Hippocampal formation (tissue), 2 donors: ENCODE measurements at places on chromosomes 3 and 15.

GRCh38 chr15:85414037-85414436 is 33.6 kb downstream of the AKAP13 start:
- DNase-seq: no peak

- DNase-seq: no peak
Measured at GRCh38 chr3:86562090-86562489, 428.9 kb downstream of the VGLL3 start.

DNA sequence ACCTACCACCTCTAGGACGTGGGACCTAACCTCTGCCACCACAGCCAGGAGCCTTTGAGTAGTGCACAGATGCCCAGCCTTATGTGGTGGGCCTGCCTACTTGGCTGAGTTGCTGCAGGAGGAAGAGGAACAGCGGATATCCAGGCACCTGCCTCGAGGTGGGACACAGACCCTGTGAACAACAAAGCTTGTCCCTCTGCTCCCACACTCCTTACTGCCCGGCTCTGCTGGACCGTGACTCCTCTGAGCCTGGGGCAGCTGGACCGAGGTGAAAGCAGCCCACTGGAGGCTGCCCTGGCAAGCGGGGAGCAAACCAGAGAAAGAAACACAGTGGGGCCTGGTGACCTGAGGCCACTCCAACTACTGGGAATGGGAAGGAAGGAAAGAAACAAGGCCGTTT is 97.8 kb downstream of the SEC22A start:
- DNase-seq: no peak

DNA sequence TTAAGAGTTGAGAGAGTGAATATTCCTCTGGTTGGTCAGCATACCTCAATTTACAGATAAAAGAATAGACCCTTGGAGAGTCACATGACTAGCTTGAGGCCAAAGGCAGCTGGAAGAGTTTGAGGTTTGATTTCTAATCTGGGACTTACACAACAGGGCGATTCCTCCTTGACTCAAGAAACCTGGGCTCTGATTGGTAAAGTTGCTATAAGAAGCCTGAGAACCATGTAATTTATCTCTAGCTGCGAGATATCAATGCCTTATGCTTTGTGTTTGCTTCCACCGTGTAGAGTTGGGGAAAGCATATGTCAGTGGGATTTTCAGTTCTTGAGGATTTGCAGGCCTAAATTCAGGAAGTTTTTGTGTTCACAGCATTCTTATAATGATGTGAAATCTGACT is 206.0 kb downstream of the KLHL25 start:
- no peak for DNase-seq

DNA sequence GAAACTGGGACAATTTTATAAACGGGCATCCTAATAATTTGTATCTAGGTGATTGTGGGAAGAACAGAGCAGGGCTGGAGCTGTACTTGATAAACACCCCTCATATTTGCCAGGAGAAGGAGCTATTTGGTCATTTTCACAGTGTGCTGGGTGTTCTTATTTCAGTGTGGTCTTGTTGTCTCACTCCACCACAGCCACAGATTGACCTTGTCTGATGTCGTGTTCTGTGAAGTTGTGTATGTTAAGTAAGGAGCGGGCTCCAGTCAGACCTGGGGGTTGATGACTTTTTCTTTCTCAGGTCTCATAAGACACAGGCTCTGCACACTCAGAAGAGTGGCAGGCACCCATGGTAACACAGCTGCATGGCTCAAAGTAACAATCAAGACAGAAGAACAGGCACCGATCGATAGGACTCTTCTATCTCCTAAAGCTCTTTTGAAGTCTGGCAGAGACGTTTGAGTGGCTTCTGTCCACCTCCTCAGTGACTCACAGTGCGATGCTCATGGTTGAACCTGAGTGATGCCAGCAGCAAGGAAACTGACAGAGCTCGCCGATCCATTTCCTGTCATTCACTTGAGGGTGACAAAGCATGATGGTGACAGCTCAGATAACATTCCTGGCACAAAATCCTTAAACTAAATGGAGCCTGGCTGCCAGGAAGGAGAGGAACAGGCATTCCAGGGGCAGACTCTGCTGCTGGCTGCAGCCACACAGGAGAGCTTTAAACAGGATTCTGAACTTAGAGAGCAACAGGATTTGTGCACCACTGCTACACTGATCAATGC is 20.8 kb downstream of the DPH3 start:
- DNase-seq: no peak

DNA sequence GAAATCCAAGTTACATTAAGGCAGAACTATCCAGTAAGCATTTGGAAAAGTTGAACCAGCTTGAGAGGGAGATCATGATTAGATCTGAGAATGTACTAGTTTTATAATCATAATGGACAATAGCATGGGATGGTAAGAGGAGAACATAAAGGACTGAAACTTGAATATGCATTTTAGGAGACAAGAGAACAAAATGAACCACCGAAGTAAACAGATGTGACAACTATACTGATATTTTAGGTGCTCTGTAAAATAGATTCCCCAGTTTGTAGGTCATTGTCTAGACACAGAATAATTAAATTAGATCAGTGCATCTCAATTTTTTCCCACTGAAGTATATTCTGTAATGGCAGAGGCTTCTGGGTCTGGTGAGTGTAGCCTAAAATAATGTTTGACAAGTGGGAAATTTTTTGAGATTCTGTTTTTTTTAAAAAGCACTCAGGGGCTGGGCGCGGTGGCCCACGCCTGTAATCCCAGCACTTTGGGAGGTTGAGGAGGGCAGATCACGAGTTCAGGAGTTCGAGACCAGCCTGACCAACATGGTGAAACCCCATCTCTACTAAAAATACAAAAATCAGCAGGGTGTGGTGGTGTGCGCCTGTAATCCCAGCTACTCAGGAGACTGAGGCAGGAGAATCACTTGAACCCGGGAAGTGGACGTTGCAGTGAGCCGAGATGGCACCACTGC is 16.3 kb downstream of the ECT2 start:
- DNase-seq: no peak

DNA sequence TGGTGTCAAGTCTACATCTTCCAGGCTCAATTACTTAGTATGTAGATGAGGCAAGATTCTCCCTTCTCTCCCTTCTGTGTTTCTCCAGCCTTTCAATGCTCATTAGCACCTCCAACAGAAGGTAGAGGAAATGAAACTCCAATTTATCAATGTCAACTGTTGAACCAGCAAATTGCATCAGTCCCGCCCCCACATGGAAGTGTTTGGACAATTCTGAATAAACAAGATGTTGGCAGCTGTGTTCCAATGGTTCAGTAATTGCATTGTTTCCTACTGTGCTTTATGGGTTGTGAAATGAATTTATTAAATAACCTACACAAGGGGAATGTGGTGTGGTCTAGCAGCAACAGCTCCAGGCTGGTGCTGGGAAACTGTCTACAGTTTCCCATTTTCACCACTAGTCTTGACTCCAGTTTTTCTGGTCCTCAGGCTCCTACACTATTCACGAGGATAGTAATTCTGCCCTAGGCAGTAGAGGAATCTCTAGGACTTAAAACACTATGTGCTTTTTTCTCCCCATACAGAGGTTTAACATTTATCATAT is 91.9 kb downstream of the MB21D2 start:
- no peak for DNase-seq

DNA sequence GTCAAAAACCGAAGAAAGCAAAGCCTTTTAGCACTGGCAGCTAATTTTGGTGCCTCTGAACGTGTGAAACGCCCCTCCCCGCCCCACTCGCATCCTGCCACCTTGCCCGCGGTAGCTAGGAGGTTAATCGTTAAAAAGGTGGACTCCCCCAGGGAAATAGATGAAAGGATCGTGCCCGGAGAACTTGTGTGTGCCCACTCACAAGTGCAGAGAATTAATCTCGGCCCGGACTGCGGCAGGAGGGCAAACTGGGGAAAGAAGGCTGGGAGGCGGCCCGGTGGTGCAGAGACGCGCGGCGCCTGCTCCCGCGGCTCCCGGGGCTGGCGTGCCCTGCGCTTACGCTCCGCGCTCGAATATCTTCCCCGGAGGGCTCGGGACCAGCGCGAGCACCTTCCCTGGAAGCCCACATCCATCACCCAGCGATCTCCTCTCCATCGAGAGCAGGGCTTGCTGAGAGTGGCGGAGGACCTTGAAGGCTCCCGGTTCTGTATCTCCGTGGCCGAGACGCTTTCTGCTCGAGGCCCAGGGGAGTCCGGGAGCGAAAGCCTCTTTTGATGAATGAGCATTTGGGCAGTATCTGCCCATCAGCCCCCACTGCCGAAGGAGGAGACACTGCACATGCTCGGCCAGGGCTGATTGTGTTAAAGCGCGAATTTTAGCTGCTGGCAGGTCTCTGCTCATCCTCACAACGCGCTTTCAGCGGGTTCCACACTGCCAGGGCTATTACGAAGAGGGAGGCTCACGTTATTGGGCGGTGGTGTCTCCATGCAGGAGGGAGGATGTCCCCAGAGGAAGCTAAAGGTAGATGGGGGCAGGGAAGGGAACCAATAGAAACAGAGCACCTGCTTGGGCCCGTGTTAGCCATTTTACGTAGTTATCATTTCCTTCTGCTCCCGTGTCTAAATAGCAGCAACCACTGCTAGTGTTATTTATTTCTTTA is 1.3 kb upstream of the SPTSSB start:
- peak; percentile 48 for DNase-seq

GRCh38 chr3:150409512-150410310 is 1.6 kb downstream of the TSC22D2 start:
- DNase-seq: peak; percentile 76

DNA sequence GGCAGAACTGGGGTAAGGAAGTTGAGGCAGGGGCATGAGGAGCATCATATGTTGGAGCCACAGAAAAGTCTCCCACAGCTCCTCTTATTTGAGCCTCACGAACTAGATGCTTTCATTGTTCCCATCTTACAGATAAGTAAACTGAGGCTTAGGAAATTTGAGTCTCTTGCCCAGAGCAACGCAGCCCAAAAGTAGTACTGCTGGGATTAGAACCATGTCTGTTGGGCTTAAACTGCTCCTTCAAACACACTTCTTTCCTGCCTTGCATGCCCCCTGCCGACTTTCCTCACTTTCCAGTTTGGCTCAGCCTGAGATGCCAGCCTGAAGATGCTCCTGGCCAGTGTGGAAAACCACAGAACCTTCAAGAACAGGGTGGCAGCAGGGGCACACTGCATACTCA is 43.1 kb upstream of the SLC6A6 start:
- DNase-seq: no peak

GRCh38 chr15:50800715-50801114 is 35.2 kb upstream of the SPPL2A start:
- no peak for DNase-seq

GRCh38 chr15:36977659-36978058 is 122.7 kb downstream of the MEIS2 start:
- no peak for DNase-seq

GRCh38 chr3:173287361-173287760 is 110.2 kb upstream of the NLGN1 start:
- no peak for DNase-seq

- no peak for DNase-seq
Measured at GRCh38 chr3:98817547-98818041, 54.5 kb downstream of the ST3GAL6 start.

DNA sequence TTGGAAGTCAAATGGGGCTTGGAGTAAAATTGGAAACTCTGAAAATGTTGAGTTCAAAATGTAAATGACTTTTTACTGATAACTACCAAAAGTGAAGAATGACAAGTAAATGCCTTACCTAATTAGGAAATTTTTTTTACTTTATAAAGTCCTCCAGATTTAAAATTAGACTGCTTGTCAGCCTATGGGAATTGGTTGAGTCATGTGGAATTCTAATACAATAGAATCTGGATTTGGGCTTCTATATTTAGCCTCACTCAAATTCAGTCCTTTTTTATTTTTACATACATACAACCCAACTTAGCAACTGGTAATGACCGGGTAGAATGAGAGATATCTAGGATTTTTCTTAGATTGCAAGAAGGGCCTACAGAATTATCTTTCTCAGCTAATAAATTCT is 158.9 kb upstream of the CADPS start:
- DNase-seq: no peak

- DNase-seq: no peak
Measured at GRCh38 chr3:29178809-29179793, 101.8 kb upstream of the RBMS3 start.

GRCh38 chr15:38682861-38683260 is 118.2 kb upstream of the RASGRP1 start:
- DNase-seq: no peak

DNA sequence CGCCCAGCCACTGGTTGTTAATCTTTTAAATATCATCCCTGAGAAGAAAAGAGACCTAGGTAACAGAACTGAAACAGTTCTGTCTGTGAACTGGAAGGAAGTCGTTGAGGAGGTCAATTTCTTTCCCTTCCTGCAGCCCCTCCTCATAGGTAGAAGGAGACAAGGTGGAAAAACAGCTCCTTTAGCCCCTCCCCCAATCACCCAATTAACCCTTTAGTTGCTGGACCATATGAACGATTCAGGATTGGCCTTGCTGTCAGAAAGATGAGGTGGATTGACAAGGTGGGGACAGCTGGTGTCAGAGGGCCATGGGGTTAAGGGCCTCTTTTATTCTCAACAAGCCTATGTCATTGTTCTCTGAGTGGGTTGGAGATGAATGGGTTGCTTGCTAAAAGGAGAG is 36.0 kb upstream of the ZNF445 start:
- no peak for DNase-seq

DNA sequence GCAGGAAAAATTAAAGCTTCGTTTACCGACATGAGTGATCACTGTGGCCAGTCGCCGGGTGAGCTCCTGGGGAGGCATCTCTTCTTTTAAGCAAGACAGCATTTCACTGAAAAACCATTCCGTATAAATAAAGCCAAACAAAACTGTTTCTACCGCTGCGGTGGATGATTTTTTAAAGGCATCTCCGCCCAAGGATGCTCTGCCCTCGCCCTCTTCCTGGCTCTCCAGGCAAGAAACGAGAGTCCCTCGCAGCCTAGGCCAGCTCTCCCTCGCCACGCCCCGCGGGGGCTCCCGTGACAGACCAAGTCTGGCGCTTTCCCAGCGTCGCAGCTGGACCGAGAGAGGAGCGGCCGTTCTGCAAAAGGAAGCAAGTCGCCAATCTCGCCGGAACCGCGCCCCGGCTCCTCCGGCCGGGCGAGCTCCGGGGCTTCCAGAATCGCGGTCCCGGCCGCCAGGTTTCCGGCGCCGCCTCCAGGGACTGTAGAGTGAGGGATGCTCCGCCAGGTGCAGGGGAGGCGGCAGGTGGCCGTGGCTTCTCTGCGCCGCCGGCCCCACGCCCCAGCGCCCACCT is 458 bp downstream of the MCF2L2 start:
- DNase-seq: peak; percentile 48

- no peak for DNase-seq
Measured at GRCh38 chr15:88543065-88543776, 3.3 kb downstream of the DET1 start.

- no peak for DNase-seq
Measured at GRCh38 chr15:89824607-89824867, 9.9 kb upstream of the ANPEP start.
